ENCODE measurements at places on chromosomes 11 and 22.

DNA sequence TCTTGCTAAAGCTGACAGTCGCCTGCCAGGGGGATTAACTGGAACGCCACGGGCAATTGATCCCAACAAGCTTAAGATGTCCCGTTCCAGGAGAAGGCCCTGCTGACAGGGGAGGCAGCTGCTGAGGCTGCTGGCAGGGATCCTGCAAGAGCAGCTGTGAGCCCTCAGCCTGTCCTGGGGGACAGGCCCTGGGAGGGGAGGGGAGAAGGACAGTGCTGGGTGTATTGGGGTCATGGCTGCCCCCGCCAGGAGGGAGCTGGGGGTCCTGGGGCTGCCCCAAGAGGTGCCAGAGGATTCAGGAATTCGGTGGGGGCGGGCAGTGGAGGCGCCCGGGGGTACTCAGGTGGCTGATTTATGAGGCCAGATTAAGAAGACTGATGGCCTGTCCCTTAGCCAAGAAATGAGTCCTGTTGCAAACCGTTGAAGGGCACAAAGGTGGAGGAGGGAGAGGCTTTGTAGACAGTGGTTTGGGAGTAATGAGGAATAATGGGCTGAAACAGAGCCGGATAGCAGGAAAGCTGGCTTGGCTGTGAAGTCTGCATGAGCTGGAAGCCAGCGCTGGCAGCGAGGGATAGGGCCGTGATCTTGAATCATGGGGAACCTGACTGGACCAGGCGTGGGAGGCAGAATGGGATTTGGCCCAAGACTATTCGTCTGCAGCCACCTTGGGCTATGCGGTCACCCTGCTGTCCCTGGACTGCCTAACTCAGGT lies 133.5 kb downstream of the CACNA1I start:
- no peak for DNase-seq

- no peak for DNase-seq
These were observed 5.1 kb upstream of the CLCF1 start for GRCh38 chr11:67378544-67378943.

GRCh38 chr11:14783788-14784187 lies 108.2 kb downstream of the CYP2R1 start:
- no peak for DNase-seq

DNA sequence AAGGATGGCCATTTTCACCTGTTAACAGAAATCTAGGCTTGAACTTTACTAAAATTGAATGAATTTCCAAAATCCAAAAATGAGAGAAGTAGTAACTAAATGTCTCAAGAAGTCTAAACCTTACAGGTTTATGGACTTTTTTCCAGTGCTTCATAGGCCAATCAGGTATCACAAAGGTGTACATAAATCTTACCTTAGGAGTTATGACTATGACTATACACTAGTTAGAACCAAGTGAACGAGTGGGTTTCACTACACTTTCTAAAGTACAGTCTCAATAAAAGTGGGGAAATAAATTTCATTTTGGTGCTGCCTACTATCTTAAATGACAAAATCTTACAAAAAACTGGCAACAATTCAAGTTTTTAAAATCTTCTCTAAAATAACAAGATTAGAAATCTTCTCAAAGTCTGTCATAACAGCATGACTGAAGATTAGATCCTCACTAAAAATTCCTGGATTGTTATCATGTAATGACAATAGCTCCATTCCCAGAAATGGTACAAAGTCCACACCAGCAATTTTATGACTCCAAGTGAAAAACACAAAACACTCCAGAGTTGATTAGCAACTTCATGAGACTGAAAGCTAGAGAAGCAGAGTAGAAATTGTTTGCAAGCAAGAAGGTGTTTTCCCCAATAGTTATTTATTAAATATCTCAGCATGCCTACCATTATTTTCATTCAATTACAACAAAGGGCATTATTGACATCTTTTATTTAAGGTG lies 20.9 kb downstream of the SOX6 start:
- DNase-seq: no peak
